Left colon (tissue), 2 donors: ENCODE measurements at places on chromosomes 7 and 10.

GRCh38 chr10:65367706-65368105 lies 1558.1 kb upstream of the LRRTM3 start:
- no peak for DNase-seq

- DNase-seq: no peak
Observed at GRCh38 chr7:34091321-34091917, 186.1 kb downstream of the BMPER start.

DNA sequence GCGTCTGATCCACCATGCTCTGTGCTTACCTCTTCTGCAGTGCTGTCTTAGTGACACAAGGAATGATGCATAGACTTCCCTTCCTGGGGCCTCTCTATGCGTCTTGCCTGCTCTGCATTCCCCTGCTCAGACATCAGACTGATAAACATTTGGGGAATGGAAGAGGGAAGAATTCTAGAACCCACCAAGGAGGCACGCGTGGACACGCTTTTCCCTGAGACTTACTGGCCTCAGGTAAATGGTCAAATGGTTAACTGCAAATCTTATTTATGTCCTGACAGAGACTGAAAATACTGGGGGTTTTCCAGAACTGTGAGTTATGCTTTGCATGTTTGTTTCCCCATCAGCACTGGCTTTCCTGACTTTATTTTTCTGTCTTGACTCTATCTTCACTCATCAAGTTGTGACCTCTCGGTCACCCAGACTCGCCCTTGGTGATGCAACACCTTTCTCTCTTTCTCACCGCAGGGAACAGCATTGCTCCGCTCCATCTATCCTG lies 285.9 kb upstream of the FZD8 start:
- no peak for DNase-seq

DNA sequence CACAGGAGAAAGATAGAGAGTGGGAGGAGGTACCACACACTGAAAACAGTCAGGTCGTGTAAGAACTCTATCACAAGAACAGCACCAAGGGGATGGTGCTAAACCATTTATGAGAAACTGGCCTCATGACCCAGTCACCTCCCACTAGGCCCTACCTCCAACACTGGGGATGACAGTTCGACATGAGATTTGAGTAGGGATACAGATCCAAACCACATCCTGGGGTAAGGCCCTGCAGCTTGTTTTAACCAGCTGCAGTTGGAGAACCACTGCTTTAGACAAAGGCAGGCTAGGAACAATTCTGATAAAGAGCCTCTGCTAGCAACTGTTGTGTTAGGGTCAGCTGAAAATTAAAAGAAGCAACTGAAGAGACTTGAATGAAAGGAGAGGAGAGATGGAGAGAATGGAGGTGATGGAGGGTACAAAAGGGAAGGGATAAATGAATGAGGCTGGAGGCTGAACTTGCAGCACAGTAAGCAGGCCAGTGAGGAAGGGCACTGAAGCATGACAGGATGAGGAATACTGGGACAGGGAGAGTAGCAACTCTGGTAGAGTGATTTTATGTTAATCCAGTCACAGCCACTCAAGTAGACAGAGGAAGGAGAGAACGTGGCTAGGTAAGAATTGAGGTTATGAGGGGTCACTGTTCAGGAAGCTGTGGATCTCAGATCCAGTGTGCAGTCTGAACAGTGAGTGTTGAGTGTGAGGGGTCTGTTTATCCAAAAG lies 23.6 kb downstream of the MEST start:
- no peak for DNase-seq

DNA sequence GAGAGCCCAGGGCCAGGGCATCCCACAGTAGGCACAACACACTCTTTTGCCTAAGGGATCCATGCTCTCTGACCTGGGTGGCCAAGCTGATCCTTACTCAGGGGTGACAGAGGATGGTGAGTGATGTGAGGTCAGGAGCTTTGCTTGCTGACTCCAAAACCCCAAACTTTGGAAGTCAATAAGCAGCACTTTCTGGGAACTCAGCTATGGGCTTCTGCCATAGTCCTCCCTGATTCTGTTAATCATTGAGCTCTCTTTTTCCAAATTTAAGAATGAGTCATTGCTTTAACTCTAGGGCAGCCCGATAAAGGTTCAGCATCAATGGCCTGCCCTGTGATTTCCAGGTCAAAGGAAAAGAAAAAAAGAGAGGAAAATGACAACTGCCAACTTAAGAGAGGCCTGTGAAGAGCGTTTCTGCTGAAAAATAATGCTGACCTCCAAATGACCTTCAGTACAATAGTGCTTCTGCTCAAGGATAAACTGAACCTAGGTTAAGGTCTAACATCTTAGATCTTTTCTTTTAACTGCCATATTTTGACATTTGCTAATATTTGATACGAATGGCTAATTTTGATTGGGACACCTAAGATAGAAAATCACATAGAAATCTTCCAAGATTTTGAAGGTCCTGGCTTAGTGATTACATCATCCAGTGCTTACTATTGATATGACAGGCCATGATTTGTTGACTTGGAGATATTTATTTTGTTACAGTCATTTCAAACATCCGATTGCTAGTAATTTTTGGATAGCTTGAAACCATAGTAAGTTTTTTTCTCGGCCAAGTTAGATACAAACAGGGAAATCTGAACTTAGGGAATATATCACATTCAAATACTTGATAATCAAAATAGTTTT lies 20.8 kb upstream of the RELN start:
- DNase-seq: no peak

DNA sequence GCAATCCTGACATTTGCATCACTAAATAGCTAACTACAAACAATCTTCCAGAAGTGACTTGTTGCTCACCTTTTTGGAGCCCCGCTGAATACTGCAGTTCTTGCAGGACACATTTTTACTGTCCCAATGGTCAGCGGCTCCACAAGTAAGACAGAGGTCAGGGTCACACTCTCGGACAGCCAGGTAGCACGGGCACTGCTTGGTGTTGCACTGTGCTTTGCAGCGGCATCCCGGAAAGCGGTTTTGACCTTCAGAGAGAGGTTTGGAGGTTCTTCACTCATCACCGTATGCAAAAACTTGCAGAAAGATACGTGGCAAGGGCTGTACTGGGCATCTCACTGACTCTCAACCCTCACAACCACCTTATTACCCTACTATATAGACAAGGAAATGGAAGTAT lies 70.2 kb downstream of the EZH2 start:
- no peak for DNase-seq

GRCh38 chr10:44125879-44126278 lies 259.0 kb downstream of the CXCL12 start:
- no peak for DNase-seq

- no peak for DNase-seq
Observed at GRCh38 chr7:99975782-99976521, at the start of gene AZGP1. Gene AZGP1 (minus strand): TSS chr7:99976031. CDS start chr7:99976020, 11 bp downstream.

- no peak for DNase-seq
Observed at GRCh38 chr7:108282427-108282996, 152.4 kb upstream of the LAMB4 start.

DNA sequence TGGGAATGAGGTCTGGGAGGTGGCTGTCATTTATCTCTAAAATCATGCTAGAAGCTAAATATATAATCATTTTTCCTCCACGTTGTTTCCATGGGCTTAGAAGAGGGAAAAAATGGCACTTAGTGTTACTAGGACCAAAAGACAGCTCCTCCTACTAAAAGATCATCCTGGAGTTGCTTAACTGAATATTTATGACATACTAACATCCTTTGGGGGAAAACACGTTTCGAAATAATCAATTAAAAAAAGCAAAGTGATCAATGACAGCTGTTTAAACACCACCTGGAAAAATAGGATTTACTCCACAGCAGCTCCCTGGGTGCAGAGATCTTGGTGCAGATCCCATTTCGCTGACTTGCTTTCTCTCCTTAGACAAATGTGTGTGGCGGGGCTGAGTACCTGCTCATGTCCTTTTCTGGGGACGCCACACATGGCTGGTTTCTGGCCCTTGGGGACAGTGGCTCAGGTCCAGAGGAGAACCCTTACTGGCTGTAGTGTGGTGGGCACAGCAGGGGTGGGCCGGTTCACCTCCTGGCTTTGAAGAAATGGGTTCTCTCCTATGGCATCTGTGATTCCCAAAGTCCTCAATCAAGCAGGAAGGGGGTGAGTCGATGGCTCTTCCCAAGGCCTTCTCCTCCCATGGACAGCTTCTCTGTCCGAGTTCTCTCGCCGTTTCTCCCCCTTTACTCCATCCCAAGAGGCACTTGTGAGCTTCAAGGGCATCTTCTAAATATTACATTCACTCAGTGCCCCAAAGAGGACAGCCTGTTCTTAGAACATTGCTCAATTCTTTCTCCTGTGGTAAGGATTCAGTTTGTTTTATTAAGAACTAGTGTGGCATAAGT lies 156.4 kb upstream of the KLF14 start:
- no peak for DNase-seq

- peak; percentile 27 for DNase-seq
Observed at GRCh38 chr10:123642697-123643096, 23.5 kb upstream of the GPR26 start.

DNA sequence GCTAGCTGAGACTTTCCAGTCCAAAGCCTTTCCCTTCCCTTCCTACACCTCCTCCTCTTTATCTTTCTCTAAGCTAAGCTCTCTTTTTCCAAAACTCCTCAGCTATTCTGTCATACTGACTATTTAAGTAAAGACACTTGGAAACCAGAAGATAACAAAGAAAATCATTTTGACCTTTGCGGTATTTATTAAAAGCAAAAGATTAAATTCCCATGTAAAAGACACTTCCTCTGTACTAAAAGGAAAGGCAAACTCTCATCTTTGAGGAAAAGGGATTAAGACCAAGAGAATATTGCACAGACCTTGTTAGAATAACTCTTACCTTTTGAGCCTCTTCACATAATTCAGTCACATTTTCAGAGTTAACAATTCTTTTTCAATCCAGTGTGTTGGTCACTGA lies 15.8 kb downstream of the ST8SIA6 start:
- no peak for DNase-seq

GRCh38 chr7:155961241-155962190 lies 149.3 kb upstream of the SHH start:
- DNase-seq: no peak

- DNase-seq: no peak
Observed at GRCh38 chr7:27224983-27225934, 17.3 kb upstream of the EVX1 start.

DNA sequence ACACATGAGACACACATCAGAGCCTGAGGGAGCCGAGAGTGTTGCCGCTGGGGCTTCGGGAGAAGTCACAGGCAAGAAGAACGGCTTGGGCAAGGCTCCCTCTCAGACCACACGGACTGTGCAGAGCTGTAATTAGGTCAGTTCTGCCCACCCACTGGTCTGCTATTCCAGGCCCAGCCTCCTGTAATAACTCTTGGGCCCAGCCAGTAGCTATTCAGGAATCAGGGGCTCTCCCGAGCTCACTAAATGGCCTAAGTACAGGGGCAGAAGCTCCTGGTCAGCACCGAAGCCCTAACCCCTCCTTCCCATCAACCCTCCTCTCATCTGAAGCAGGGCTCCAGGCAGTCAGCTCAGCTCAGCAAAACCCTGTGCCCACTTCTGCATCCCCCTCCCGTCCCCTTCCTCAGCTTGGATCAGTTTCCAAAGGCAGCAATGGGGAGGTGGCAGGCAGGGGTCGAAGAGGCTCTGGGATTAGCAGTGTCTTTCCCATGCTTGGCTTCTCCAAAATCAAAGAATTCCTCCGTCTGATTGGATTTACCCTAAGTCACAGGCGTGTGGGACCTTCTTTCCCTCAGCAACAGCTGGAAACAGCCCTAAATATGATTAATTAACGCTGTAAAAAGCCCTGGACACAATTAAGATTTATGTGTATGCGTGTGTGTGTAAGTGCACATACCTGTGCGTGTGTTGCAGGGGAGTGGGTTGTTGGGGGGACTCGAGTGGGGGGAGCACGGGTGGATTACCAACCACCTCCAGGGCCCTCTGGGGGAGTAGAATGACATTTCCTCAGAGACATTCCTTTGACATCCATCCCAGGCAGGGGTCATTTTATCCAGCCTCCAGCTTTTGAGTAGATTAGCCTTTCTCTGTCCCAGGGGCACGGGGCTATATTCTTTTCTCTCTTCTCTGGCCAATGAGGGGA lies 48.4 kb upstream of the BTRC start:
- DNase-seq: no peak

GRCh38 chr7:48832303-48832845 lies 92.0 kb upstream of the CDC14C start:
- DNase-seq: no peak

GRCh38 chr10:72587568-72587967 lies 38.3 kb downstream of the MICU1 start:
- no peak for DNase-seq

DNA sequence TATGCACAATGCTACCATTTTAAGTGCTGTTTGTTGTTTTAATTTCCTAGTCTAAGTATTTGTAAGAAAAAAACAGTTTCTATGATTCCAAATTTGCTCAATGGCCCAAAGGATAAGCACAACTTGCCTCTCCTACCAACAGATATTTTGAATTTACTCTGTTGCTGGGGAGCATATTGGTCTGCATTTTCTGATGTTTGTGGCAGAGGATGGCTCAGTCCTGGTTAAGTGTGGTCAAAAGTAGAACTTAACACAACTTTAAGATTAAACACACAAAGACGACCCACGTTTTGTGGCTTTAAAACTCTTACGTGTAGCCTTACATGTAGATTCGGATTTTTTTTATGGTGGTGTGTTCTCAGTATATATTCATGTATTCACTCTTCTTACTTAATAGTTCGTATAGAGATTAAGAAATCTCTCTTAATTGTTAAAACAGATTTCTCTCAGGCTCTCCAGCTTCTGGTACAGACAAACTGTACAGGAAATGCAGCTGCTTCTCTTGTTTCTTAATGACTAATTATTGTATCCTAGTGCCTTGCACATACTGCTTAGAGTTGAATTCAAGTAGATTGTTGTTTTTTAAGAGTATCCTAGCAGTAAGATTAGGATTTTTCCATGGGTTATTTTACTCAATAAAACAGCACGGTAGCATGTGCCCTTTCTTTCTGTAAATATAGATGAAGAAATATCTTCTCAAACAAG lies 86.2 kb downstream of the GPR85 start:
- DNase-seq: no peak

GRCh38 chr10:106479636-106480035 lies 684.9 kb downstream of the SORCS1 start:
- DNase-seq: no peak

- DNase-seq: no peak
Observed at GRCh38 chr10:8130973-8131911, 76.8 kb downstream of the GATA3 start.

- no peak for DNase-seq
Observed at GRCh38 chr10:125396676-125397075, 236.3 kb upstream of the CTBP2 start.

DNA sequence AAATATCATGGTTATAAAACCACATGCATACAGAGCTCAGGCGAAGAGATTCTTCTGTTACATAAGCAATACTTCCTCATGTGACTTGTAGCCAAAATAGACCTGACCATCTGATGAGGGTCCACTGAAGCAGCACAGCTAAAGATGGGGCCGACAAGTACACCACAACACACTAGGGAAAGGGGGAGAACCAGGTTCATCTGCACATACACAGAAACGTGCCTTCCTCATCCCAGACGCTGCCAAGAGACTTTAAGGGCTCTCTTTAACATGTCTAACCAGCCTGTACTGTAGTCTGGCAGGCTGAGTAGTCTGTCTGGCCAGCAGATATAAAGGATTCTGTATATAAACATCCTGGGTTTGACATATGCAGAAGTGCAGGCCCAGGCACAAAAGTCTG lies 30.3 kb downstream of the ERCC6 start:
- no peak for DNase-seq
